ENCODE measurements at places on chromosomes 1 and 21.

DNA sequence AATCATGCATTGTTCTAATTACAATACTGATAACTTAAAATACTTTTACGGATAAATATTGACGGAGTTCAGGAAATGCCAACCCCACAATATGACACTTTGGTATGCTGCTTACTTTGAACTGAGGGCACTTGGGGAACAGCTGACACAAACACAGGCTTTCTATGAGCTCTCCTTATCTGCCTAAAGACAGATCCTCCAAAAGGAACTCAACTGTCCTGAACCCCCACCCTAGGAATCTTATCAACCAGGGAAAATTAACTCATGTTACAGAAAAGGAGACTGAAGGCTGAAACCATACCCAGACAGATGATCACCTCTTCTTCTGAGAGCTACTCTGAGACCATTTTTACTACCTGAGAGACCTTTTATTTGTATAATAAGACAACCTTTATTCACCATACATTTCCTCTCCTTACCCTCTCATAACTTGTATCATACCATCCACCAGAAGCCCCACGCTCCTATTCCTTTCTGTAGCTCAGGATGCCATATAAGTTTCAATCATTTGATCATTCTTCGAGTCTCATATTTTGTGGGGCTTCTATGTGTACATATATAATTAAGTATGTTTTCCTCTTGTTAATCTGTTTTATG is 239.5 kb downstream of the FAF1 start:
- DNase-seq = no peak

GRCh38 chr1:202127836-202128622 is 5.3 kb downstream of the GPR37L1 start:
- no peak for DNase-seq

DNA sequence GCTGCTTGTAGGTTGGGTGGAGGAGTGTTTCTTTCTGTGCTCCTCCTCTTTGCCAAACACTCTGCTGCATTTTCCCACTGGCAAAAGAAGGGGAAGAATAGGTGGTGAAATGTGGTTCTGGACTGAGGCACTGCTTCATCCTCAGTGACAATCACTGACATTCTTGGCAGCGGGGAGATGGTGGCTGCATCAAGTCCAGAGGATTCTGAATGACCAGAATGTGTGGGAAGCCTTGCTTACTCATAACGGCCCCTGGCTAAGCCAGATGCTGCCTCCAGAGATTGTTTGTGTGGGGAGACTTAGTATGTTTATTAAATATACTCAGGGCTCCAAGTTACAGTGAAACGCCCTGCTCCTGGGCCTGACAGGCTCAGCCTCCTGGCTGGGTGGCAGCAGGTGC is 160.3 kb downstream of the CACNA1E start:
- no peak for DNase-seq

DNA sequence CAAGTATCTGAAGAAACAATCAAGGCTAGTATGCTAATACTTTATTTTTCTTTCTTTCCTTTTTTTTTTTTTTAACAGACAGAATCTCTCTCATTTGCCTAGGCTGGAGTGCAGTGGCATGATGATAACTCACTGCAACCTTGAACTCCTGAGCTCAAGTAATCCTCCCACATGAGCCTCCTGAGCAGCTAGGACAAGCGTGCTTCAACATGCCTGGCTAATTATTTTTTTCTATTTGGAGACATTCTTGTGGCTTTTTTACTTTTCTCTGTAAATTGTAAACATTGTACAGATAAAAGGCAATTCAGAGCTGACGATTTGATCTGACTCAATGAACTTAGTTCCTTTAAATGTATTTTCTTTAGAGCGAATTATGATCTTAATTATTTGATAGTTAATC is 41.4 kb downstream of the CCDC18 start:
- DNase-seq = no peak

DNA sequence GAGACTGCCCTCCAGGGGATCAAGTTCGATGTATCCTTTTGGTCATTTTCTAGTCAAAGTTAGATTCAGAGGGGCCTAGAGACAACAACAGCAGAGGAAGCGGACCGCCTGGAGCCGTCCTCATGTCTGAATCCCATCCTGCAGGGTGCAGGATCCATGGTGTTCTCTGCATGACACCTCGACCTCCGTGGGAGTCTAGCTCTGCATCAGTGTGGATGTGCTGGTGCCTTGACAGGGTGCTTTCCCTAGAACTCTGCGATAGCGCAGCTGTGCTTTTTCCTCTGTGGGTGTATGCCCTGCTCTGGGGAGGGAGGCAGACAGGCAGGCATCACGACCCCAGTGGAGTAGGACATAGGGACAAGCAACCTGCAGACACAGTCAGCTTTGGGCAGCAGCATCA is 48.2 kb upstream of the A3GALT2 start:
- no peak for DNase-seq

DNA sequence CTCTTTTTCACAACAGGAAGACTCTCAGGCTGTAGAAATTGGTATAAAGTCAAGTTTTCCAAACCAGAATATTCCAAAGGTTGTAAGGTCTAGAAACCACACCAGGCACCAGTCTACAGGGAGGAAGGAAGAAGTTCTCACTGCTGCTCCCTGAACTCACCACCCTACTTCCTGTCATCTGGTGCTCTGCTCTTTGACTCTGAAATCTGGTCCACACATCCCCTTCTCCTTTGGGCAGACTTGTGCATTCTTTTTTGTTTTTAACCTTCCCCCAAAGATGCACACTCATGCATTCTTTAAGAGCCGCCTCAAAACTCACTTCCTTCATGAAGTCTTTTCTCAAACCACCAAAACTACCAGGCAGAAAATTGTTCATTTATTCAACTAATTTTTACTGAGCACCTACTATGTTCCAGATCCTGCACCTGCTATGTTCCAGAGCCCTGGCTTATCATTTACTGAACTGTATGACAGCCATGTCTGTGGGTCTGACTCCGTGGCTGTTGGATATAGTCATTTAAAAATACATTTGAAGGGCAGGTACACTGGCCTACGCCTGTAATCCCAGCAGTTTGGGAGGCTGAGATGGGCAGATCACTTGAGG is 30.1 kb upstream of the EPS15 start:
- DNase-seq = no peak

- DNase-seq = no peak
These were observed 16.8 kb upstream of the JAK1 start for GRCh38 chr1:64983110-64983509.

DNA sequence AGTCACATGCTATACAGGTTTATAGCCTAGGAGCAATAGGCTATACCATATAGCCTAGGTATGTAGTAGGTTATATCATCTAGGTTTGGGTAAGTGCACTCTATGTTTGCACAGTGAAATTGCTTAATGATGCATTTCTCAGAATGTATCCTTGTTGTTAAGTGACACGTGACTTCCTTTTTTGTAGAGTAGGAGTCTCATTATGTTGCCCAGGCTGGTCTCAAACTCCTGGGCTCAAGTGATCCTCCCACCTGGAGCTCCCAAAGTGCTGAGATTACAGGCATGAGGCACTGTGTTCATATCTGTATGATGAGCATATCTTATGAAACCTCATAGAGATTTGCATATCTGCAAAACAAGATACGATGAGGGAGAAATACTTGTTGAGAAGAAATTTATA is 13.8 kb upstream of the ABCB10 start:
- DNase-seq = no peak

- DNase-seq = no peak
These were observed 15.3 kb downstream of the AGPAT3 start for GRCh38 chr21:43880111-43880985.

- no peak for DNase-seq
These were observed 55.2 kb upstream of the PTGS2 start for GRCh38 chr1:186735463-186735862.

Data from T-helper 22 cell (primary cell).